Natural killer cell (primary cell): ENCODE measurements at places on chromosomes 4 and X.

DNA sequence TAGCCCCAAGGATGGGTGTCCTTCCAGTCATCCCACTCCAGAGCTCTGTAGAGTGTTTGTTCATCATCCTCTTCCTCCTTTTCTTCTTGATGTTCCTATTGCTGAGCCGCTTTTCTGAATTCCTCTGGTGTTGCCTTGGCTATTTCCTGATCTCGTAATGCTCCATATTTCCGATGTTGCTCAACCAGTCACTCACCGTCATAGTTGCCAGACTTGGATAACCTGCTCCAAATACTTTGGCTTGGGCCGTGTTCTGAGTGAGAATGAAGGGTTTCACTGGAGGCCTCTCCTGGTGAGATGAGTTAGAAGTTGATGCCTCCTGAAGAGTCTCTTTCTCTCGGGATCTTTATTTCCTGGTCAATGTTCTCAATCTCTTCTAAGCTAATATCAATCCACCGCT is 27.8 kb upstream of the HNRNPD start:
- DNase-seq, result no peak

DNA sequence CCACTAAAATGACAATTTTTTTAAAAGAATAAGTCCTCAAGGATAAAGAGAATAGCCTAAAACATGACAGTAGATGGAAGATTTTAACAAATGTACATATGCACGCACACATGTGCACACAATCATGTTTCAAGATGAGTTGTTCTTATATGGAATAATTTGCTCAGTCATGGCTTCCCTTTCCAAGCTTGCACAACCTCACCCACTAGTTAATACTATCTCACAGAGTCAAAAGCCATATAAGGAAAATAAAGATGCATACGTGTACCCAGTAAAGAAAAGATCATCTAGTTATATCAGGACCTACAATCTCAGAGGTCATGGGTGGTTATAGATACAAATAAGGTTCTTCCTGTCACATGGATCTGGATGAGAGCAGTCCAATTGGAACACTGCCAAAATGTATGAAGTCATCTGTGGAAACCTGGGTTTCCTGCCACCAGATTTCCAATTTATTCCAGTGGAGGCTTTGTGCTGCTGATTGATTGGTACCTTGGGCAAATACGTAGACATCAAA is 56.1 kb downstream of the FAM13A start:
- no peak for DNase-seq

DNA sequence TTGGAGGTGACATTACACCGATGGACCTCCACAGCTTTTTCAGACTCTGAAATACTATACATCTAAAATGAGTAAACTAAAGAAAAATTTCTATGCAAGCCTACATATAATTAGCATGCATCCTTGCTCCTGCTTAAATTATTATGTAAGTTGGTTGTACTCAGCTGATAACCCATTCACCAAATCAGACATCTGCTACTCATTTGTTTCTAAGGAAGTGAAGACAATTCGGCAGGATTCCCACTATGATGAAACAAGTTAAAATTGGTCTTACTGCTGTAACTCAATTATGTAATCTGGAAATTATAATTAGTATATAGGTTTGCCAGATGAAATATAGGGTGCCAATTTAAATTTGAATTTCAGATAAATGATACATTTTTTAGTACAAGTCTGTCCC is 59.5 kb upstream of the FGF13 start:
- no peak for DNase-seq

GRCh38 chr4:145840162-145840768 is 98.4 kb downstream of the ZNF827 start:
- DNase-seq, result no peak

GRCh38 chr4:76851375-76851774 is 46.6 kb downstream of the SOWAHB start:
- no peak for DNase-seq

GRCh38 chrX:70176938-70177533 is at the start of gene DGAT2L6:
DGAT2L6 (plus strand) TSS chrX:70177483; CDS start chrX:70177583, 100 bp downstream.
- no peak for DNase-seq

GRCh38 chr4:68249434-68249833 is 3.9 kb upstream of the TMPRSS11B start:
- no peak for DNase-seq

DNA sequence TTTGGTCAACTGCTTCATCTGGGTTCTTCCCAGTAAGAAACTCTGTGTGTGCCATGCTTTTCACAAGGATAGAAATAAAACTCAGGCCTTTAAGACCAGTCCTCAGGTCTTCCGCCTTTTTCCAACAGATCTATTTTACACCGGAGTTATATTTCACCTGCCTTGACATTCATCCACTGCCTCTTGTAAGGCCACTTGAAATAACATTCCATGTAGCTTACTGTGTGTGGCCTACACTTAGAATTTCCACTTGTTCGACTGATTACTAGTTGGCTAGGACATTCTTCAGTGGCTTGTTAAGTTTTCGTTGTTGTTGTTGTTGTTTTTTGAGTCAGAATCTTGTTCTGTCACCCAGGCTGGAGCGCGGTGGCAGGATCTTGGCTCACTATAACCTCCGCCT is 92.8 kb upstream of the UNC5C start:
- no peak for DNase-seq

DNA sequence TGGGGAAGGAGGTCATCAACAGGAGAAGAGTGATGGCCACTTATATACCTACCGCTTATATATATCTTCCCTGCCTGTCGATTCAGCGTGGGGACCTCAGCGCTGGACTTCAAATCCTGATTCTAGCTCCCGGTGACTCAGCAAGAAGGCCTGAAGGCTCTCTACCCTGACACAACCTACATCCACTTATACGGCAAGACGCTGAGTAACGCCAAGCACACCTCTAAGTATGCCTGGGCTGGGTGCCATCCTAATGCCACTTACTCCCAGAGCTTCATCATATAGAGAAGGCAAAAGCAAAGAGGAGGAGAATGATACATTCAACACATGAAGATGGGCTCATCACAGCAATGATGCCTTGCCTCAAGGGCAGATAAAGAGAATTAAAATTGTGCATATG is 198.3 kb downstream of the CHIC2 start:
- no peak for DNase-seq

- DNase-seq, result no peak
Observed at GRCh38 chr4:88280228-88280795, 4.0 kb downstream of the PPM1K start.

DNA sequence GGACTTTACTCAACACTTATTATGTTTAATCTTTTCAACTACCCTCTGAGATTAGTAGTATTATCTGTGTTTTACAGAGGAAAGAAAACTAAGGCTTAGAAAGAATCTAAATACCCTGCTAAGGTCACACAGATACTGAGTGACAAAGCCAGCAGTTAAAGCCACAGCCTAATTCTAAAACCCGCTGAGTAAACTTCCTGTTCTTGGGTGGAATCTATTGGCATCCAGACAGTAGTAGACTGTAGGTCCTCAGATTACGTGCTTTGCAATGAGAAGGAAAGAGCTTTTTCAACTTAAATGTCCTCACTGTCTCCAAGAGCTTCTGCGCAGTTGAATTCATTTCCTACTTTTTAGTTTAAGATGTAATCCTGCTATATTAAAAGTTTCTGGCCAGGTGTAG is 126.0 kb downstream of the TENM3 start:
- DNase-seq, result no peak

DNA sequence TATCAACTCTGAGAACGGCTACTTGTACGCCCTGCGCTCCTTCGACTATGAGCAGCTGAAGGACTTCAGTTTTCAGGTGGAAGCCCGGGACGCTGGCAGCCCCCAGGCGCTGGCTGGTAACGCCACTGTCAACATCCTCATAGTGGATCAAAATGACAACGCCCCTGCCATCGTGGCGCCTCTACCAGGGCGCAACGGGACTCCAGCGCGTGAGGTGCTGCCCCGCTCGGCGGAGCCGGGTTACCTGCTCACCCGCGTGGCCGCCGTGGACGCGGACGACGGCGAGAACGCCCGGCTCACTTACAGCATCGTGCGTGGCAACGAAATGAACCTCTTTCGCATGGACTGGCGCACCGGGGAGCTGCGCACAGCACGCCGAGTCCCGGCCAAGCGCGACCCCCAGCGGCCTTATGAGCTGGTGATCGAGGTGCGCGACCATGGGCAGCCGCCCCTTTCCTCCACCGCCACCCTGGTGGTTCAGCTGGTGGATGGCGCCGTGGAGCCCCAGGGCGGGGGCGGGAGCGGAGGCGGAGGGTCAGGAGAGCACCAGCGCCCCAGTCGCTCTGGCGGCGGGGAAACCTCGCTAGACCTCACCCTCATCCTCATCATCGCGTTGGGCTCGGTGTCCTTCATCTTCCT is 2.7 kb downstream of the PCDH10 start:
- DNase-seq, result no peak

GRCh38 chrX:153400146-153401132 is 711 bp downstream of the PNMA6E start:
- peak; percentile 40 for DNase-seq

- DNase-seq, result no peak
Observed at GRCh38 chr4:8840816-8841455, 30.7 kb downstream of the HMX1 start.

GRCh38 chr4:159413306-159413943 is 310.5 kb downstream of the RAPGEF2 start:
- DNase-seq, result no peak

DNA sequence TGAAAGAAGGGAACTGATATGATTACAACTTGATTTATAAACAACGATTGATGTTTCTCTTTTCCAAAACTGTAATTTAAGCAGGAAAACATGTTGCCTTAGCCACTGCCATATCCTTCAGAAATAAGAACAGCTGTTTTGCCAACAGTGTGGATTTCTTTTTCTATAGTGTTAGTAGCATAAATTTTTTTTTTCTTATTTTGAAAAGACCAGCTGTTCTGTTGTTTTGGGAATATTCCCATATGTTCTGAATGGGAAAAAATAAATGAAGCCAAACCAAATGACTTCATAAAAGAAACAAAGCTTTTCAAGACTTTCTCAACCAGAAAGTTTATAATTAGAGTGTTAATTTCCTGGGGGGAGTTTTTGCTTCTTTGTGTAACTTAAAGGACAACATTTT is 83.9 kb upstream of the ARHGAP24 start:
- no peak for DNase-seq

GRCh38 chr4:123507376-123507775 is 110.8 kb downstream of the SPRY1 start:
- no peak for DNase-seq
